ENCODE measurements at places on chromosomes 6 and 20.
A peak's percentile ranks its signal among the peaks of the same experiment; 100 is the strongest.

DNA sequence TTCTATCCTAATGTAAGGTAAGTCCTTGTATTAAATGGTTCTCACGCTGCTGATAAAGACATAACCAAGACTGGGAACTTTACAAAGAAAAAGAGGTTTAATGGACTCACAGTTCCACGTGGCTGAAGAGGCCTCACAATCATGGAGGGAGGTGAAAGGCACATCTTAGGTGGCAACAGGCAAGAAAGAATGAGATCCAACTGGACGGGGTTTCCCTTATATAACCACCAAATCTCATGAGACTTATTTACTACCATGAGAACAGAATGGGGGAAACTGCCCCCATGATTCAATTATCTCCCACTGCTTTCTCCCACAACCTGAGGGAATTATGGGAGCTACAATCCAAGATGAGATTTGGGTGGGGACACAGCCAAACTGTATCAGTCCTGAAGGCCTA, 136.6 kb downstream of the HTR1B start:
- DNase-seq: no peak

DNA sequence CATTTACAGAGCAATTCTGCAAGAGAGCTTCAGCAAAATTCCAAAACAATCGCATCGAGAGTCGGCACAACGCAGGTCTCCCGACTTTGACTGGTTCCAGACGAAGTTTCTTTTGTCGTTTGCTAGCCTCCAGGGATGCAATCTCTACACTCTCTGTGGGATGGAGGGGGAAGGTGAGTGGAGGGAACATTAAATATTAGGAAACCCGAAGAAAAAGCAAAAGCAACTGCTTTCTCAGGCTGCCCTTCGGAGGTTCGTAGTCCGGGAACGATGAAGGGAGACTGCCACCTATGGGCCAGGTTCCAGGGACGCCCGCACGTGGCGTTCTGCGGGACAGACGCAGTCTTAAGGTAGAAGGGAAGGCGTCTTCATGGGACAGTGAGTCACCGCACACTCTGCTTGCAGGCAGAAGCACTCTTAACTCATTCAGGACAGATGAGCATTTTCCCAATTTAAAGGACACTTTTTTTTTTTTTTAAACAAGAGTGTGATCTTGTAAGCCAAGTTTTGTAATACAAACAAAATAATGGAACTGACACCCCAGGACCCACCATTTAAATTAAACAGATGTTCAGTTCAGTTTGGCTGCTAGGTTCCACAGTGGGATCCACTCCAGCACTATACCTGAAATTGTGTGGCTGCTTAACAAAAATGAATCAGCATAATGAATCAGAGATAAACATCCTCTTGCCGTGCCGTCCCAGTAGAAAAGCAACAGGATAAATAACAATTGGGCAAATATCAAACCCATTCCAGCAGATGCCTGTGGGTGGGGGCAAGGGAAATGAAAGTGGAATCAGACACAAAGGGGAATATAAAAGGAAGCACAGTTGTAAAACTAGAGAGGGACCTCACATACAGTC, 65.8 kb upstream of the ARMC2 start:
- DNase-seq: peak; percentile 92

DNA sequence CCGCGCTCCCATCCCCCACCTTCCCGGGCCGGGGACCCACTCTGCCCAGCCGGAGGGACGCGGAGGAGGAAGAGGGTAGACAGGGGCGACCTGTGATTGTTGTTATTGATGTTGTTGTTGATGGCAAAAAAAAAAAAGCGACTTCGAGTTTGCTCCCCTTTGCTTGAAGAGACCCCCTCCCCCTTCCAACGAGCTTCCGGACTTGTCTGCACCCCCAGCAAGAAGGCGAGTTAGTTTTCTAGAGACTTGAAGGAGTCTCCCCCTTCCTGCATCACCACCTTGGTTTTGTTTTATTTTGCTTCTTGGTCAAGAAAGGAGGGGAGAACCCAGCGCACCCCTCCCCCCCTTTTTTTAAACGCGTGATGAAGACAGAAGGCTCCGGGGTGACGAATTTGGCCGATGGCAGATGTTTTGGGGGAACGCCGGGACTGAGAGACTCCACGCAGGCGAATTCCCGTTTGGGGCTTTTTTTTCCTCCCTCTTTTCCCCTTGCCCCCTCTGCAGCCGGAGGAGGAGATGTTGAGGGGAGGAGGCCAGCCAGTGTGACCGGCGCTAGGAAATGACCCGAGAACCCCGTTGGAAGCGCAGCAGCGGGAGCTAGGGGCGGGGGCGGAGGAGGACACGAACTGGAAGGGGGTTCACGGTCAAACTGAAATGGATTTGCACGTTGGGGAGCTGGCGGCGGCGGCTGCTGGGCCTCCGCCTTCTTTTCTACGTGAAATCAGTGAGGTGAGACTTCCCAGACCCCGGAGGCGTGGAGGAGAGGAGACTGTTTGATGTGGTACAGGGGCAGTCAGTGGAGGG, 2.8 kb downstream of the SOX4 start:
- DNase-seq: peak; percentile 24

- DNase-seq: no peak
Observed at GRCh38 chr6:46452312-46452917, 38.8 kb downstream of the RCAN2 start.

DNA sequence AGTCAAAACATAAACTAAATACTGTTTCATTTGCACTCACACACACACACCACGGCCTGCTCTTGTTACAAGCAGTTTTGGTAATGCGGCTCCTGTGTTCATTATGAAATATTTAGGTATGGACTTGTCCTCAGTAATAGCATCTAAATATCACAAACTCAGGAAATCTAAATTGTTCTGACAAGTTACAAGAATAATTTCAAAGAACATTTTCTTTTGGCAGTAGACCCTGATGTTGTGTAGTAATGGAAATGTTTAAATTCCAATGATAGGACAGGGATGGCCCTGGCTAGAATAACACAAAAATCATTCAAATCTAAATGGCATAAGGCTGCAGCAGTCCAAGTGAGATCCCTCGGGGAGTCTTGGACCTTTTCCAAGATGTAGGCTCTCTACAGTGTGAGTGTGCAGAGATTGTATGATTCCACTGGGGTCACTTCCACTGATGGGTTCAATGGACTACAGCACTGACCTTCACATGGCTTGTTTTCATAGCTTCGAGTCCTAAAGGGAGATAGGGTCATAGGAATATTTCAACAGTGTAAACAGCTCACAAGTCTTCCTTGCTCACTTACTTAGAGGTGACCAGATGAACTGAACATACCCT, 210.6 kb upstream of the PLCB4 start:
- no peak for DNase-seq

DNA sequence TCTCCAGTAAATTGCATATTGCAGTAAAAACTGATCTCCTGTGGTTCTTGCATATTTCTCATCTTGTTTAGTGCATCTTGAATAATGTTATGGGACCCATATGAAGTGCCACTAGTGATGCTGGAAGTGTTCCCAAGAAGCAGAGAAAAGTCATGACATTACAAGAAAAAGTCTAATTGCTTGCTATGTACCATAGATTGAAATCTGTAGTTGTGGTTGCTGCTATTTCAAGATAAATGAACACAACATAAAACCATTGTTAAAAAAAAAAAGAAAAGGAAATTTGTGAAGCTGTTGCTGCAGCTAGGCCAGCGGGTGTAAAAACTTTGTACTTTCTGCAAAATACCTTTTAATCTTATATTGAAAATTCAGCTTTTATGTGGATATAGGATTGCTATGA, 304.5 kb downstream of the PHF3 start:
- no peak for DNase-seq

- peak; percentile 16 for DNase-seq
Observed at GRCh38 chr6:145814035-145814500, 527 bp downstream of the FBXO30 start.

- no peak for DNase-seq
Observed at GRCh38 chr20:61631751-61632150, 379.7 kb downstream of the CDH4 start.

DNA sequence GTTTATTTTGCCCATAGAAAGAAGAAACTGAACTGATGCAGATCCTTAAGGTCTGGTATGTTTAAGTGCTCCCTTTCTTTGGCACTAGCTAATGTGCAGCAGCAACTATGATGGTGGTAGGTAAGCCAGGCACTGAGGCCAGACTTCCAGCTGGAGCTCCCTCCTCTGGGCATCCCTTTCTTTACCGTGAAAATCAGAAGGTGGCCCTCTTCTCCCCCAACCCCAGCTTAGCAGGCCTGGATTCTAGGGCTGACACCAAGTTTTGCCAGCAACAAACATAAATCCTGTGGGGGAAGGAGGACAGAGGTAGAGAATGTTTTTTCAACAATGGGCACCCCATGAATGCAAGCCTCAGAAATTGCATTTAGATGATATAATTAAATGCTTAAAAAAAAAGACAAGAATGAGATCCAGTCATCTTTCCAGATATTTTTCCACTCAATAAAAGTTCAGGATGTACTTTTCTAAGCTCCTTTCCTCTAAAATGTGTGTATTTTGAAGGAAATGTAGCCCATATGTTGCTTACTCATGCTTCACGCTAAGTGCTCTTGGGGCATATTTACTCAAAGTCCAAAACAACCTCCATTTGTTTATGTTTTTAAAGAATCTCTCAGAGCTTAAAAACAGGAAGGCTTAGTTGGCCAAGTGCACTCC, 123.9 kb upstream of the NXT1 start:
- no peak for DNase-seq

DNA sequence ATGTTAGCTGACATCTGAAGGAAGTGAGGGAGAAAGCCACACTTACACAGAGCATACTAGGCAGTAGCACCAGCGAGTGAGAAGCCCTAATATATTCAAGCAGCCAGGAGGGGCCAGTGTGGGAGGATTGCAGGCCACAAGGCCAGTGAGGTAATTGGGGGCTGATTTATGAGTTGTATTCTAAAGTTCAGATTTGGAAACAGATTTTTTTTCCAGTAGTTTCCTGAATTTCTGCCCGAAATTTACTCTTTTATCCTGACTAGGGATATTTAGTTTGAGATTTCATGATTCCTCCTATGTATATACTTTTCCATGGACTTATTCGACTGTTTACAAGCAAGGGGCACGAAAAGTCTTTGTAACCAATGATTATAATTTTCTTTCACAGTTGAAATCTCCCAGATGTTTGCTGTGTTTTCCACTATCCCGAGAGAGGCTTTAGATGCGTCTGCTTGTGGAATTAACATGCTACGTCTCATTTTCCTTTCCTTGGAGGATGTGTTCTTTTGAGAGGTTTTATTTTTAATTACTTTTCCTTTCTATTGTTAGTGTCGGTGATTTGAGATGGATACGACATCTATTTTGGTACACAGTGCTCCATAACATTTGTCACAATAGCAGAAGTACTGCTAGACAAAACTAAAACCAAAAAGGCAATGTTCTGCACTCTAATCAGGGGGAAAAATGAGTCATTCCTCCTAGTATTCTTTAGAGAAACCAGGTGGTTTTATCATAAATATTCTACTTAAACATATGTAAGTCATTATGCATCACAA, 356.3 kb upstream of the HSF2 start:
- DNase-seq: no peak

- no peak for DNase-seq
Observed at GRCh38 chr6:5904532-5904931, 102.2 kb downstream of the NRN1 start.

GRCh38 chr6:168782187-168782751, 341.3 kb downstream of the SMOC2 start:
- no peak for DNase-seq

DNA sequence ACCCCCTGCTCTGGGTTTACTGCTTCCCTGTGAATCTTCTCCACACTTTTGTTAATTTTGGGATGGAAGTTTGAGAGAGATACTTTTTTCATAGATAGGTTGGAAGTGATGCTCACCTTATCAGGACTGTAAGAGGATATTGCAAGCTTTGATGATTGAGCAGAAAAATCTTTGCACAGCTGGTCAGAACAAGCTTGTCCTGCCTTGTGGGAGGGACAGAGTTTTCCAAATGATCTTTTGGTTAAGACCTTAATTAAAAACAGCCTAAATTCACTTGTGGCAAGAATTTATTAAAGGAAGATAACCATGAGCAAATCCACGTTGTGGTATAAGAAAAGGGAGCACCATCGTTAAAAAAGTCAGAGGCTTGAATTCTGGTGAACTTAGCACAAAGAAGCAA, 32.2 kb downstream of the E2F3 start:
- DNase-seq: no peak

- no peak for DNase-seq
Observed at GRCh38 chr20:40446888-40447287, 242.1 kb downstream of the MAFB start.

GRCh38 chr6:34120953-34121675, 24.8 kb downstream of the GRM4 start:
- DNase-seq: no peak

DNA sequence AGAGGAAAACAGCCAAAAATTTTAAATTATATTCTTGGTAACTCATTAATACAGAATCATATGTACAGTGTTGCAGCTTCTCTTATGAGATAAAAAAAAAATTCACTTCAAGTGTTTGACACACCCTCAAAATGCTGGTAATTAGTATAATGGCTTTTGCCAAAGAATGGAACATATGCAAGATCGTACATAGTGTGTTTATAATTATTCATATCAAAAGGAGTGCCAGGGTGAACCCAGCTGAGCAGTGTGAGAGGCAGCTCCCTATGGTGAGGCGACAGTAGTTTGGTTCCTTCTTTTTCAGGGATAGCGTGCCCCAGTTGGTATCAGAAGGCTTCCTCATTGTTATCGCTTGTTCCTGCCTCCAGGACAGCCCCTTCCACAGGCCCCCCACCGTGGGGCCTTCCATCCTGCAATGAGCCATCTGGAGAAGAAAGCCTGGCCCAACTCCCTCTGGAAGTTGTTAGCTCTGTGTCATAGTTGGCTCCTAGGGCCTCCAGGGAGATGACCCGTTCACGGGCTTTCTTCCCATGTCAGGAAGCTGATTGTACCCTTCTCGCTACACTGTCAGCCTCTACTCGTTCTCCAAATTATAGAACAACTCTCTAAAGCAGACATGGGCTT, 150.7 kb downstream of the FRK start:
- DNase-seq: no peak

GRCh38 chr6:85672623-85673022, 29.9 kb upstream of the SYNCRIP start:
- no peak for DNase-seq

- no peak for DNase-seq
Observed at GRCh38 chr20:50111120-50111828, 1.7 kb downstream of the UBE2V1 start.

- no peak for DNase-seq
Observed at GRCh38 chr6:167750956-167751358, 75.8 kb upstream of the AFDN start.

GRCh38 chr6:11196511-11197174, 35.8 kb downstream of the NEDD9 start:
- no peak for DNase-seq

GRCh38 chr6:95091823-95092436, 485.4 kb upstream of the MANEA start:
- DNase-seq: peak; percentile 63

- peak; percentile 8 for DNase-seq
Observed at GRCh38 chr20:63215101-63216040, 560 bp downstream of the YTHDF1 start.

GRCh38 chr6:127301199-127301700, 34.6 kb downstream of the RNF146 start:
- no peak for DNase-seq

- peak; percentile 70 for DNase-seq
Observed at GRCh38 chr6:52557389-52558265, 19.2 kb downstream of the TRAM2 start.

- no peak for DNase-seq
Observed at GRCh38 chr6:12967686-12968085, 251.1 kb downstream of the PHACTR1 start.

GRCh38 chr6:4885341-4885933, 109.2 kb downstream of the CDYL start:
- DNase-seq: no peak

- DNase-seq: no peak
Observed at GRCh38 chr6:166461821-166462460, 79.2 kb upstream of the MPC1 start.
